ENCODE measurements at places on chromosomes 3 and 15.

GRCh38 chr3:168459226-168459784, 363.6 kb upstream of the GOLIM4 start:
- no peak for DNase-seq

DNA sequence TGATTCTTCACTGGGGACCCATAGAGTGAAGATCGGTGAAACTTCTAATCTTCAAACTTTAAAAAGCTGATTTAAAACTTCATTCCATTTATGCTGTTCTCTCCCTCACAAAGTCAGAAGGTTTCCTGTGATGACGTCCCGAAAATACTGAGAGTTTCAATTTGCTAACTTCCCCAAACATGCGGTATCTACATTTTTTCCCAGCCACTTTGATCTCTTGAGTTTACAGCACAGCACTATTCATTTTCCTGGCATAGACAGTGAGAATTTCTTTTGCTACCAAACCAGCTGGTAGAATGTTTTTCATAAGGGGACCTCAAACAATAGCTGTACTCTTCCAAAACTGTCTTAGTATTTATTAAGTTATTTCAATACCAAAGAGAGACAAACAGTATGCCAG, 156.8 kb downstream of the LSAMP start:
- no peak for DNase-seq

GRCh38 chr15:101667881-101668280, 15.7 kb upstream of the TM2D3 start:
- DNase-seq = no peak

DNA sequence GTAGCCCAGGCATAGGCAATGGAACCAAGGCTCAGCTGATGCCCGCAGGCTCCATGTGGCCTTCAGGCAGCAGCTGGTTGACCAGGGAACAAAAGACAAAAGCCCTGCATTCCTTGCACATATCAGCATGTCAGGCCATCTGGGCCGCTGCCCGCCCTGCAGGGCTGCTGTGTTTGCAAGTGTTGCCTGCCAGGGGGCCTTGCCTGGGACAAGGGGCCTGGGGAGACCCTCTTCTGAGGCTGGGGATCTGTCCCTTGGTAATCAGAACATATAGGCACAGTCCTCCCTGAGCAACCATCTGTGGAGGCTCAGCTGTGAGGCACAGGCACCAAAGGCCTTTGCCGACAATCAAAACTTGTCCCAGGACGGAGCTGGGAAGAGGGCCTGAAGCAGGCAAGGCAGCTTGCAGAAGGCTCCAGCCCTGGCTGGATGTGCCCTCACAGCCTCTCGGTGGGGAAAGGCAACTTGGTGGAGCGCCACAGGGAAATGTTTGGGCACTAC, 138.2 kb downstream of the TPRA1 start:
- no peak for DNase-seq

GRCh38 chr3:185361920-185362319, 1.0 kb upstream of the MAP3K13 start:
- peak; percentile 93 for DNase-seq

DNA sequence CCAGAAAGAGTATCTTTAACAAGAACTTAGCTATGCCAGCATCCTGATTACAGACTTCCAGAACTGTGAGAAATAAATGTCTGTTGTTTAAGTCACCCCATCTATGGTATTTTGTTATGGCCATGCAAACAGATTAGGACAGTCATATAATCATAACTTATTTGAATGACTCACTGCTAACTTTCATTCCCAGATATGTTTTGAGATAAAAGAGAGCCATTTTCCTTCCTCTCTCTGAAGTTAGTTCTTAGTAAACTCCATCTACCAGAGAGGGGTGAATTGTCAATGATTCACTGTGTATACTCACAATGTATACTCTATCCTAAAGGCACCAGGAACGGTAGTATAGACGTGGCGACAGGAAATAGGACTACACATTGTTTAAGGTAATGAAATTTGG, 179.4 kb upstream of the DPH6 start:
- no peak for DNase-seq
